GM12892 (cell line): ENCODE measurements at places on chromosomes 7 and 10.

GRCh38 chr10:91120348-91120747, 100.1 kb upstream of the PCGF5 start:
- DNase-seq, result no peak

DNA sequence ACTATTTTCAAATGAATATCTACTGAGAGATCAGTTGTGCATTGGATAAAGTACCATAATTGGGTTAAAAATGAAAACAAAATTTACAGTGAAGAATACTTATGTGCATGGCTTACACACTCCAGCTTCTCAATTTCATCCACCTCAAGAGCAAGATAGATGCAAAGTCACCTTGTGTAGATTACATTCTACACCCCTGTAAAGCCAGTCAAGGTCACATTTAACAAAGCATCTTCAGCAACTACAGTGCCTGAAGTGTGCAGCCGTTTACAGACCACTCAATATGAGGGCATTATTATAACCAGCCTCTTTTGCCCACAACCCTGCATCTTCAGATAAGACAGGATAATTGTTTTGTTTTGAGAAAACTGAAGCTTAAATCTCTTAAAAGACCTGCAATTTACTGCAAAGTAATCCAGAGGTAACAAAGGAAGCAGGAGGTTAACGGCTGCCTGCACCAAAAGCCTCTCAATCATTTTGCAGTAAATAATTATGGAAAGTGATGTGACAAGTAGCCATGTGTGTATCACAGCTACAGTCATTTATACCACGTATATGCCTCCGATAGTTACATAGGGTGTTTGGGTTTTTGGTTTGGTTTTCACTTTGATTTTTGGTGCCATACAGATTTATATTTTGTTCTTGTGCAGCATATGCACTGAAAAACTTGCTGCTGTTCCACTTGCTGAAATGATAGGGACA, 4.9 kb downstream of the PURB start:
- no peak for DNase-seq

DNA sequence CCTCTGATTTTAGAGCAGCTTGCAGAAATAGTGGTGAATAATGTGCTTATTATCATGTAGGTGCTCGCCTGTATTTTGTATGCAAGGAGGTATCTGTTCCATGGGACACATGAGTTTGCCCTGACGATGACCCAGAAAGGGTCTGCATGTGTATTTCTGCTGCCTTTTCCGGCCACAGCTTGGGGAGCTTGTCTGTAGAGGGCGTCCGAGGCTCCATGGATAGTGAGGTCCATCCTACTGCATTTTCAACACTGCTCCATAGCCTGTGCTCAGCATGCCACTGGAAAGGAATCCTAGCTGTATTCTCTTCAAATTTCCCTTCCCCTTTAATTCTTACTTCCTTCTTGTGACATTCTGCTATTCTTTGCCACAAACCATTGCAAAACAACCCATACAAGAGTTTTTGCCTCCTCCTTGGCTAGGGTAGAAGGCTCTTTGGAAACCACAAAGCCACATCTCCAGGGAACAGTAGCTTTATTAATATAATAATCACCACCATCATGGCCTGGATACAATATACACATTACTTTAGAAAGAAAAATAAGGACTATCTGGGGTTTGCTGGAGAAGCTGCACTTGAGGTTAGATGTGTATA, 127.7 kb downstream of the DYNC1I1 start:
- DNase-seq, result no peak

DNA sequence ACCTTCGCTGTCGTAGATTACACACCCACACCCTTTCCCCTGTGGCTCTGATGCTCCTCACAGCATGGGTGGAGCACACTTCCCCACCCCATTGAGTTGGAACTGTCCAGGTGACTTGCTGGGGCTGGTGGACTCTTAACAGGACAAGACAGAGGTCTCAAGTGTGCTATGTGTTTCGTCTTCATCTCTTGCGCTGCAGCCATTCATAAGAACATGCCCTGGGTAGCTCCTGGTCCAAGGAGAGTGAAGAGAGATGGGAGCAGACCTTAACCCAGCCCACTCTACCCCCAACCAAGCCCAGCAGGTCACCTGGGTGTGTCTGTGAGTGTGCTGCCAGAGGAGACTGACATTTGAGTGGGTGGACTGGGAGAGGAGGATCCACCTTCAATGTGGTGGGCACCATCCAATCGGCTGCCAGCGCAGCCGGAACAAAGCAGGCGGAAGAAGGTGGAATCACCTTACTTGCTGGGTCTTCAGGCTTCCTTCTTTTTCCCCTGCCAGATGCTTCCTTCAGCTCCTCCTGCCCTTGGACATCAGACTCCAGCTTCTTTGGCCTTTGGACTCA, 112.4 kb downstream of the HTR5A start:
- DNase-seq, result no peak

DNA sequence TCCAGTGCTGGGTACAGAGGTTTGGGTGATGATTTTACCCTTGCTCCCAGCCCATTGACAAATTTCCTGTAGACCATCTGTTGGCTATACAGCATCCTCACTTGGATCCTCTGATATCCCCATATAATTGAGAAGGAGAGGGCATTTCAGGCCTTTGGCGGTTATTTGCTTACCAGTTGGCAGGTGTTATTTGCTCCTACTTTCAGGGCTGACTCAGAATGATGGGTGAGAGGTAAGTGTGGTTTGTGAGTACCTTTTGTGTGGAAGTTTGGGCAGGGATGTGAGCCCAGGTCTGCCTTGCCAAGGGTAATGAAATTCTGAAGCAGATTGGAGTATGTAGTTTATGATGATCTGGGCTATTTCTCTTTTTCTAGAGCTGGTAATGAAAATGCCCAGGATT, 93.6 kb downstream of the LRMDA start:
- DNase-seq, result no peak

- no peak for DNase-seq
These were observed 341 bp downstream of the GOT1 start for GRCh38 chr10:99430116-99430450.

DNA sequence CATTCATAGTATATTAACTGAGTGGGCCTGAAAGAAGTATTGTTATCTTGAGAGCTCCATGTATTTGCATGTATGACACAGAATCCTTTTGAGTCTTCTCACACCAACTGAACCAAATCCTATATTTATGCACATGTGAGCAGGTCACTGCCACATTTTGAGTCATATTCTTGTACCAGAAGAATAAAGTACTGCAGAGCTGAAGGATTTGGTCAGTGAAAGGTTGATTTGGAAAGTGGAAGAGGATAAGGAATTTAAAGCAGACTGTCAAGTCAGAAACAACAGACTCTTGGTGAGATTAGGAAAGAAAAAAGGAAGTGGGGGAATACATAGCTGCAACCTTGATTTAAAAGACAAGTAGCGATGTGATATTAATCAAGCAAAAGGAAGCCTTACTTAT, 121.8 kb downstream of the ARID5B start:
- DNase-seq, result no peak

DNA sequence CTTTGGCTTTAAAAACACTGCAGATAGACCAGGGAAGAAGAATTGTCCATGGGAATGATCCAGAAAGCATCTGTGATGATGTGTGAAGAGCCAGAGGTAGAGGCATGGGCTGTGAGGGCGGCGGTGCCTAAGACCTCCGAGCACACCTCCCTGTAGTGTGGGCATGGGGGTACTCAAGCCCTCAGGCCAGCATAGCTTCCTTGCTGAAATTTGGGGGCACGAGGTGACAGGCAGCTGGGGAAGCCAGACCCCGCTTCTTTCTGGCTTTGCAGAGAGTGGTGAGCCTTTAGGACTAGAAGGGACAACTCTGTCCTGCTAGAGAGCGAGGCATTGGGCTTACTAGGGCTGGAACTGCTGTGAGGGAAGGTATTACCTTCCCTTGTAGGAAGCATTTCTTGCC, 187.7 kb upstream of the SH2B2 start:
- DNase-seq, result no peak

- DNase-seq, result no peak
These were observed 369.8 kb downstream of the SDK1 start for GRCh38 chr7:3670898-3671297.

DNA sequence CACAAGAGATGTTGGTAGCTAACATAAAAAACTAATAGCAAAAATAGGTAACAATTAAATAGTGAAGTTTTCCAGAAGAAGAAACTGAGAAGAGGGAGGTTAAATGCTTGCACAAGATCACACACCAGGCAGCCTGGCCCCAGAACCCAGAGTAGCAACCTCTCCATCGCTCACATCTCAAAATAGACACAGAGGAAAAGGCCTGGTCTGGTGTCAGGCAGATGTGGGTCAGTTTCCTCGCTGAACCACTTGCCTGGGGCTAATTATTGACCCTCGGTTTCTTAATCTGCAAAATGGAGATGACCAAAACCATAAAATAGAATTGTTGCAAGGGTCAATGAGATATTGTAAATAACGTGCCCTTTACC, 44.5 kb upstream of the STK17A start:
- no peak for DNase-seq

- DNase-seq, result no peak
These were observed 70.0 kb downstream of the AMPH start for GRCh38 chr7:38561166-38561565.

GRCh38 chr10:23015021-23015707, 80.2 kb upstream of the MSRB2 start:
- no peak for DNase-seq

GRCh38 chr10:75231672-75232581, 3.8 kb downstream of the COMTD1 start:
- DNase-seq, result no peak

DNA sequence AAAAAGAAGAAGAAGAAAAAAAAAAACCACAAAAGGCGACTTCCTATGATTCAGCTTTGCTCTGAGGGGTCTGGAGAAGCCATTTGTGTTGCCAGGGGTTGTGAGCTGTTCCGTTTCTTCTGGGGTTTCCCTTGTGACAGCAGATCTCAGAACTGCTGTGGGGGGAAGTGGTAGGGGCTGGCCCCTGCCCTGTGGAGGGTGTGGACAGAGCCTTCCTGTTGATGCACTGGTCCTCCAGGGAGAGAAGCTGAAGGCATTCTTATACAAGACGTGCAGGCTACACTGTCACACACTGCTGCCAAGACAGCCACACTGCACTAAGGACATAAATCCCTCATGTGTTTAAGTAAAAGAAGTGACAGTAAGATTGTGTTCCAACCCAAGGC, 17.3 kb upstream of the CSGALNACT2 start:
- peak; percentile 73 for DNase-seq

DNA sequence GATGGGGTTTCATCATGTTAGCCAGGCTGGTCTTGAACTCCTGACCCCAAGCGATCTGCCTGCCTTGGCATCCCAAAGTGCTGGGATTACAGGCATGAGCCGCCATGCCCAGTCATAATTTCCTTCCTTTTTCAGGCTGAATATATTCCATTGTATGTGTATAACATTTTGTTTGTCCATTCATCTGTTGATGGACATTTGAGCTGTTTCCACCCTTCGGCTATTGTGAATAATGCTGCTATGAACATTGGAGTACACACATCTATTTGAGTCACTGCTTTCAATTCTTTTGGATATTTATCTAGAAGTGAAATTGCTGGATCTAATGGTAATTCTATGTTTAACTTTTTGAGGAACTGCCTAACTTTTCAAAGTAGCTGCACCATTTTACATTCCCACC, 34.6 kb downstream of the TLX1 start:
- DNase-seq, result no peak

GRCh38 chr10:61169294-61169693, 225.3 kb upstream of the RHOBTB1 start:
- DNase-seq, result no peak

GRCh38 chr7:115101199-115101598, 179.3 kb downstream of the MDFIC start:
- DNase-seq, result no peak

DNA sequence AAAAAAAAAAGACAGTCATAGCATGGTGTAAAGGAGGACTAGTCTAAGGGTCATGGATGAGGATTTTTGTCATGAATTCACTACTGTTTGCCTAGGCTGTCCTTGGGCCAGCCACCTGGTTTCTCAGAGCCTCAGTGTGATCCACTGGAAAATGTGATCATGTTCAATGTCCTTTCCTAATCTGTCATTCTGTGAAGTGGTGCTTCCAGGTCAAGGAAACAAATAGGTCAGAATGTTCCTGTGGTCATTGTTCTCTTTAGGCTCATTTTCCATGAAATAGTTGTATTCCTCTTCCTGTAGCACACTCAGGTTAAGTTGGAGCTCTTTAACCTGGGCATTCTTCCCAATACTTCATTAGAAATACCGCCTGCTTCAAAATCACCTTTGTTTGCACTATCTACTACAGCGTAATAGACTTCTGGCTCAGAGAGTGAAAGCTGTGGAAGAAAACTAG, 16.5 kb downstream of the CD36 start:
- DNase-seq, result no peak

- DNase-seq, result no peak
These were observed 14.0 kb downstream of the PRSS58 start for GRCh38 chr7:142243823-142244222.

DNA sequence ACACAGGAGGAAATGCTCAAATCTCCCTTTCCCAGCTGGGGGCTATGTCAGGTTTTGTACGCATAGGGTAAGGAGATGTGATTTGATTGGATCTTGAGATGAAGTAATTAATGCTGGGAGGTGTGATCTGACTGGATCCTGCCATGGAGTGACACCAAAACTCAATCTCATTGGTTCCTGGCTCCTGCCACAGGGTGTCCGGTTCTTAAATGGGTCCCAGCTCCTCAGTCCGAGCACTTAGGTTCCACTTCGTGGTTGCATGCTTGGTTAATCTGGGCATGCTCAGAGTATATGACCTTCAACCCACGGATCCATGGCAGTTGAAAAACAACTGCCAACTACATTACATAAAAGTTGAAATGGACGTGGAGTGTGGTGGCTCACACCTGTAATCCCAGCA, 3.1 kb upstream of the ZNF12 start:
- DNase-seq, result no peak

DNA sequence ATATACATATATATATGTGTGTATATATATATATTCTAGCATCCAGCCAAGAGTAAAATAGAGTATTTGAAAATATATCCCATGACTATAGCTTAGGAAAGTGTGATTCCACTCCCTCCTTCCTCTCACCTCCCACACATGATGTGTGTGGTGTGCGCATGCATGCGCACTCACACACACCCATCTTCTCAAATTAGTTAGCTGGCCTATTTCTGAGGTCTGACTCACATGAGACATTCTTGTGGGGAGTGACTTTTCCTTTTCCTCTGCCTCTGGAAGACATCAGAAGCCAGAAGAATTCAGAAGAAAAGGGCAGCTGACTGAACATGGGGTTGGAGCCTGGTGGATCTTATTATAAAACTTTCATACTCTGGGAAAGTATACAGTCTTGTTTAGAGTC, 793.5 kb upstream of the ZNF722 start:
- DNase-seq, result no peak

DNA sequence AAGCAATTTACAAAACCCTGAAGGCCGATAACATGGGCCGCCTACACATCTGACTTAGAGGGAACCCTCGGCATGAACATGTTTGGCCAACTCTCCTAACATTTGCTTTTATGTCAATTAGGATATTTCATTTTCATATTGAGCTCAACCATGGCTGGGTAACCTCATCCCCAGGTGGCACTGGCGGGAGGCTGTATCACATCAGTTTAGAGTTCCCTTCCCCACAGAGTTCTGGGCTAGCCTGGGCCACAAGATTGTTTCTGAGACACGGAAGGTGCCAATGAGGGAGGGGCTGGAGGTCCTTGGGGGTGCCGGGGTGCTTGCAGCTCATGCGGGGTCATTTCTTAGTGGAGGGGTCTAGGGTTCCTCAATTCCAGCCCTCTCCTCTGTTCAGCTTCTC, 386.5 kb upstream of the MKI67 start:
- DNase-seq, result no peak

GRCh38 chr10:49398000-49398861, 2.3 kb upstream of the DRGX start:
- peak; percentile 59 for DNase-seq
